ENCODE measurements at places on chromosomes 2 and 18.

GRCh38 chr2:171346723-171347557, 86.8 kb downstream of the METTL8 start:
- no peak for DNase-seq

DNA sequence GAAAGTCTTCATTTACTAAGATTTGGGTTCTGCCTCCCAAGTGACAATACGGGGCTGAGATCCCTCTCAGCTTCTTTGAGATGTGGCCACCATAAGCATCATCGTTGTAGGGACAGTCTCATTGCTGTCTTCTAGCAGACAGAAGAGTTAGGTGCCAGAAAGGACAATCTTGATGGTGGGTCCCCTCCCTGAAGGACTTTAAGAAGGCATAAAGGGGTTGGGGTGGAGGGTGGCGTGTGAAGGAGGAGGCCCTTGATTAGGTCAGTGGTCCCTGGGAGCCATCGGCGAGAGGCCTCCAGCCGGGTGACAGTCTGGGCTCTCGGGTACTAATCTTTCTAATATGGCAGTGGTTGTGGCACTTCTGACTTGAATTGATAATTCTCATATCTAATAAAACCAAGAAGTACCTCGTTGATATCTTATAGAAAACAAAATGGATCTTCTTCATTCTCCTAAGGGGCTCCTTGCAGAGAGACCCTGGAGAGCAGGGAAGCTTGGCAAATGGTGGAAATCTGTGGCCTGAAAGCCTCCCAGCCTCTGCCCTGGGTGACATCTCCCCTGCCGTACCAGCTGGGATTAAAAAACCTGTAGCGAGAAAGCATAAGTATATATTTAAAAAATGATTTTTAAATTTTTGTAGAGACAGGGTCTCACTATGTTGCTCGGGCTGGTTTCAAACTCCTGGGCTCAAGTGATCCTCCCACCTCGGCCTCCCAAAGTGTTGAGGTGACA, 7.2 kb upstream of the PSMD1 start:
- DNase-seq: no peak

GRCh38 chr2:38092196-38092902, 16.4 kb upstream of the CYP1B1 start:
- DNase-seq: peak; percentile 96

GRCh38 chr2:237725661-237726060, 72.9 kb upstream of the RBM44 start:
- no peak for DNase-seq

GRCh38 chr18:52624702-52625101, 284.7 kb downstream of the DCC start:
- no peak for DNase-seq

DNA sequence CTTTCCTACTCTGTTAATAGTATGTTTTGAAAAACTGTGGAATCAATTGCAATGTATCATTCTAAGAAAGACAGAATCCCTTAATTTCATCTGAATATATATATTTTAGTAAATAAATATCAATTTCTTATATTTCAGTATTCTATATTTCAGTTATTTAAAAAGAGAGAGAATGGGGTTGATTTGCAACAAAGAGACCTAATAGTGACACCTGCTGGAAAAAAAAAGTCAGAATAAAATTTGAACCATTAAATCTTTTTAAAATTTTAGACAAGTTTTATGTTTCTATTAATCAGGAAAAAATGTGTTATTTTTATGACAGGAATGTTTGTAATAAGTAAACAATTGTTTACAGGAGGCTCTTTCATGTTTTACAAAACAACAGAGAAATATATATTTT, 20.7 kb upstream of the CCNT2 start:
- no peak for DNase-seq

GRCh38 chr2:198852248-198852647, 605.5 kb downstream of the SATB2 start:
- DNase-seq: no peak

DNA sequence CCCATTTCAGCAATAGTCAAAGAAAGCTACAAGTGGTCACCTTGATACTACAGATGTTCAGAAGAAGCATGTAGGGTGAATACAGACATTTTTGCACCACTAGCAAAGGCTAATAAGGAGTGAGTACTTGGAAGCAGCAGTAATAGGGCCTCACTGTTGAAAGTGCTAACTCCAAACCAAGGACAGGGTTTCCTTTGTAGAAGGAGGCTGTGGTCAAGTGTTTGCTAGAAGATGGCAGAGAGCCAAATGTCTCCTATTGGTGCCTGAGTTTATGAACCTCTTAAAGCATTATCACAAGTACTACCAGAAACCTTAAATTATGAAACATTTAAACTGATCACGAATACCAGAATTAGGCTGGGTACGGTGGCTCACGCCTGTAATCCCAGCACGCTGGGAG, 308.1 kb downstream of the ZEB2 start:
- DNase-seq: no peak

- no peak for DNase-seq
These were observed 602.6 kb upstream of the VRK2 start for GRCh38 chr2:57443973-57444521.

DNA sequence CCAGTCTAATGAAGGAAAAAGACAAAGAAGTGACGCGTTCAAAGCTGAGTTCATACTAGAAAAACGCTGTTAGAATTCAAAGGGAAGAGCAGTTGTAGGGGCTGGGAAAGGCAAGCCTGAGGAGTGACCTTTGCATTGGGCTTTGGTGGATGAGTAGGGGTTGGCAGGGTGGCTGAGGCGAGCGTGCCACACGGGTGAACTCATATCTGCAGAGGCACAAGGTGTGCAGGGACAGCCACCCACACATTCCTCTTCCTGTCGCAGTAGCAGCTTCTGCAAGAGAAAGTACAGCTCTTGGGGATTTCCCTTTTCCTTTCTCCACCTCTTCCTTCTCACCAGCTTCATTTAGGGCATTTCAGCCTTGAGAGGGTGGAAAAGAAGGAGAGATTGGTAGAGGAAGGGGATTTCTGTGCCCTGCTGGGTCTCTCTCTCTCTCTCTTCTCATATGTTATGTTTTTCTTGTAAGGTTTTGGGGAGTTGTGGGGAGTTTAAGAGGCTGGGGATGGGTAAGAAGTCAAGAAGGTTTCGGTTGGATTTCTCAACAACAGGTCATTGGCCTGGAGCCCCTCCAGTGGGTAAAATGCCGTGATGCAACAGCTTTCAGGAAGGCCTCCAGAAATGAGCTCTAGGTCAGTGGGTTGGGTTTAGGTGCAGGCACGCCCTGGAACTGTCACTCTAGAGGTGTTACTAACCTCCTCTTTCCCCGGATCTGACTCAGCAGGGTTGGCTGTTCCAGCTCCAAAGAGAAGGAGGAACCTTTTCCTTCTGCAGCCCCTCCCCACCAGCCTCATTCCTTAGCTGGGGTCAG, 40.1 kb downstream of the ODC1 start:
- DNase-seq: peak; percentile 52

- no peak for DNase-seq
These were observed 36.5 kb downstream of the COLEC12 start for GRCh38 chr18:463827-464541.

GRCh38 chr18:50748243-50749229, 71.3 kb downstream of the MRO start:
- DNase-seq: no peak

- peak; percentile 21 for DNase-seq
These were observed 130.4 kb downstream of the COL4A4 start for GRCh38 chr2:227033471-227034148.

DNA sequence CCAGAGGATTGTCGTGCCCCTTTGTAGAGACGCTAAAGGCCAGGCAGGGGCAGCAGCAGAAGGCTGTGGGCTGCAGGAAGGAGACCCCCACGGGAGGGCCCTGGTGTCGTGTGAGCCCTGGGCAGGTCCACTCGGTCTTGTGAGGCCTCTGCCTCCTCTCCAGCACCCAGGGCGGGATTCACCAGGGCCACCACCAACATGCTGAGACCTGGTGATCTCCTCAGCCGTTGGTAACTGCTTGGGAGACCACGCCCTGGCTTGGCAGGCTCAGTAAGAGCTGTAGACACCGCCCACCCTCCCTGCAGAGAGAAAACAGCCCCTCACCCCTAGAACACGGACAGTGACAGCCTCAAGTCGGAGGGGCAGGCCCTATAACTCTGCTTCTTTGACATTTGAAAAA, 21.1 kb downstream of the MBP start:
- no peak for DNase-seq

DNA sequence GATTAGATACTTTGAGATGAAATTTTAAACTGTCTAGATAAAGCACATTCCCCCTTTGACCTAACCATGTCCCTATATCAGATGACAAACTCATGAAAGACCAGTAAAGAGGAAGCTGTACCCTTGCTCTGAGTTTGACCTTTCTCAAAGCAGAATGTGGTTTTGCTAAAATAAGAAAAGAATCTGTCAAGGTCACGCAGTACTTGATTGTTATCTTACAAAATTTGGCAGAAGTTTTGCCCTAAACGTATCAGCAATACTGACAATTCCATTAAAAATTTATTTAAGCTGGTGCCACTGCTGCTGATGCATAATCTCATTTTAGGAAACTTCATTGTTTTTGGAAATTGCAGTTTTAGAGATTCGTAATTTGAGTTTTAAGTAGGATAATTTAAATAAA, 31.2 kb upstream of the GALM start:
- DNase-seq: no peak

DNA sequence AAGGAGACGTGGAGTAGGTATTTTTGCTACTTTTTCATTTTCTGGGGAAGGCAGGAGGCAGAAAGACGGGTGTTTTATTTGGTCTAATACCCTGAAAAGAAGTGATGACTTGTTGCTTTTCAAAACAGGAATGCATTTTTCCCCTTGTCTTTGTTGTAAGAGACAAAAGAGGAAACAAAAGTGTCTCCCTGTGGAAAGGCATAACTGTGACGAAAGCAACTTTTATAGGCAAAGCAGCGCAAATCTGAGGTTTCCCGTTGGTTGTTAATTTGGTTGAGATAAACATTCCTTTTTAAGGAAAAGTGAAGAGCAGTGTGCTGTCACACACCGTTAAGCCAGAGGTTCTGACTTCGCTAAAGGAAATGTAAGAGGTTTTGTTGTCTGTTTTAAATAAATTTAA, 3.4 kb downstream of the FZD7 start:
- no peak for DNase-seq
